ENCODE measurements at places on chromosomes 6 and 20. TPM values are rescaled to one million over a fixed set of nuclear protein-coding genes. Genes with fewer than 3 reads are reported as not detected.

DNA sequence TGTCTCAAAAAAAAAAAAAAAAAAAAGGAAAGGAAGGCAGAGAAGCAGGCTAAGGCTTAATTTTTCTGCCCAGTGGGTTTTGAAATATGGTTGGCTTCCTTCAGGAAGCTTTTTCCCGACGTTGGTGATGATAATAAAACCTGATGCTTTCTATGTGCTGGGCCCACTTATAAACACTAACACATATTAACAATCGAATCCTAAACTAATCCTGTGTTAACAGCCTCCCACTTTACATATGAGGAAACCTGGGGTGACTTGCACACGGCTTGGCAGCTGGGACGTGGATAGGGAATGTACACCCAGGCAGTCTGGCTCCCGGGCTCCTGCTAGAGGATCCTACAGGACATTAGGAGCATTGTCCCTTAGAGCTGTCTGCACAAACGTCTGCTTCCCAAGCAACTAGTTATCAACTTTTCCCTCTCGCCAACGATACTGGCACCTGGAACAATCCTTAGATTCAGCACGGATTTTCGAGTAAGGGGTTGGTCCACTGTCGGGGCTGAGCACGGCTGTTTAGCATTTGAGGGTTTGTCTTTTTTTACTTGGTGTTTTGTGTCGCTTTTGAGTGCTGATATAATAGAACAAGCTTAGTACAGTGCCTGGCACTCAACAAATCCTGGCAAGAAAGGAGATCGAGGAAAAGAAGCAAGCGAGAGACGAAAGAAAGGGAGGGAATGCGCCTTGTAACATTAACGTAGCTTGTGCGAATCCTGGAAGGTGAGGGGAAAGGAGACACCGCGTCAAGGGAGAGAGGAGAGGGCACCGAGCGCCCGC, 622 bp upstream of the KIZ start:
- no peaks in the 10 kb centered on the region for H3K4me1 ChIP-seq
- H3K27ac ChIP-seq: peak overlapping the region; percentile 60
- no peaks in the 10 kb centered on the region for H3K27me3 ChIP-seq
- H3K36me3 ChIP-seq: no peaks in the 10 kb centered on the region
- H3K4me3 ChIP-seq: peak overlapping the region; percentile 68

DNA sequence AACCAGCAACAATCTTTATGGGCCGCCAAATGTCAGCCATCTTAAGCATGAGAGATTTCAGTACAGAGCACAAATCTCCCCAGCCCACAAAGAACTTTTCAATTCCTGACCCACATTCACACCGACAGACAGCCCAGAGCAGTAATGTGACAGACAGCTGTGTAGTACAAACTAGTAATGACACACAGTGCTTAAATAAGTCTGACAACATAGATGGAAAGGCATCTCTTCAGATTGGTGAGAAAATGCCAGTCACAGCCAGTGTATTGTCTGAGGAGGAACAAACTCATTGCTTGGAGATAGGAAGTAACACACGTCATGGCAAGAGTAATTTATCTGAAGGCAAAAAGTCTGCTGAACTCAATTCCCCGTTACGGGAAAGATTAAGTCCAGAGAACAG, 36.0 kb downstream of the KIZ start:
- DNase-seq: no peak
- H3K4me1 ChIP-seq: no peaks in the 10 kb centered on the region
- no peaks in the 10 kb centered on the region for H3K27me3 ChIP-seq
- H3K4me3 ChIP-seq: no peak overlapping the region
- no peak overlapping the region for H3K27ac ChIP-seq
- no peaks in the 10 kb centered on the region for H3K36me3 ChIP-seq

- no peak for DNase-seq
- no peaks in the 10 kb centered on the region for H3K36me3 ChIP-seq
- no peak overlapping the region for H3K27ac ChIP-seq
- no peaks in the 10 kb centered on the region for H3K4me1 ChIP-seq
Measured at GRCh38 chr6:63858691-63859090, 223.1 kb downstream of the PHF3 start.

DNA sequence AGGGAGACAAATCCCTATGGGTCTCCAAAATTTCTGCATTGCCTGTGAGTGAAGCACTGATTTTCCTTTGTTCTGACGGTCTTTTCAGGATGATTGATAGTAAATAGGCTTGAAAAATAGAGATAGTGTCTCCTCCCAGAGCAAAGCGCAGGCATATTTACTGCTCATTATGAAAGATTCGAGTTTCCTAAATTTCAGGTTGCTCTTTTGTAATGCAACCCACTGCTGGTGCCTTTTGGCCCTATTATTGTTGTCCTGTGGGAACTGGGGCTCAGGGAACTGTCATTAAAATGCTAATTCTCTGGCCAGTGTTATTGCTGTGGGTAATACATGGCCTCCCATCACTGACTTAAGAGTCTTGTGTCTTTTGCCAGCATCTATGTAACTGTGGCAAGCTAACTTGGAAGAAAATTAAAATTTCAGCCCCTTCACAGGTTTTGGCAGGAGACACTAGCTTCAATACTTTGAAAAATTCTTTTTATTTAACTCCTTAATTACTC, 754.1 kb upstream of the MAP3K7 start:
- H3K27ac ChIP-seq: no peak overlapping the region
- H3K4me3 ChIP-seq: no peak overlapping the region
- no peaks in the 10 kb centered on the region for H3K4me1 ChIP-seq
- DNase-seq: no peak
- no peaks in the 10 kb centered on the region for H3K36me3 ChIP-seq

DNA sequence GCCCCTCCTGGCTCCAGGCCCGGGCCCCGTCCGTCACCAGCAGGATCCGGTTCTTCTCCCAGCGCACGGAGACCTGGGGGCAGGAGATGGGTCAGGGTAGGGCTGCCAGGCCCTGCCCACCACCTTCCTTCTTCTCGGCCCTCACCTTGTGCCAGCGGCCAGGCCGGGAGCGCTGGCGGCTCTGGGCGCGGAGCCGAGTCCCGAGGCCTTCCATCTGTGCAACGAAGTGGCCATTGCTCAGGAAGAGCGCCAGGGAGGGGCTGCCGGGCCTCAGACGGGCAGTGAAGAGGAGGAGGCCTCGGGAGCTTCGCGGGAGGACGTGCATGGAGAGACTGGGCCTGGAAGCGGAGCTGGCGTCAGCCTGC, 7.9 kb downstream of the ADRM1 start:
- DNase-seq: no peak
- no peak overlapping the region for H3K27ac ChIP-seq
- H3K36me3 ChIP-seq: peaks cover 37% of the 10 kb centered on the region
- H3K4me1 ChIP-seq: peaks cover 13% of the 10 kb centered on the region
- no peak overlapping the region for H3K4me3 ChIP-seq
- H3K27me3 ChIP-seq: no peaks in the 10 kb centered on the region

DNA sequence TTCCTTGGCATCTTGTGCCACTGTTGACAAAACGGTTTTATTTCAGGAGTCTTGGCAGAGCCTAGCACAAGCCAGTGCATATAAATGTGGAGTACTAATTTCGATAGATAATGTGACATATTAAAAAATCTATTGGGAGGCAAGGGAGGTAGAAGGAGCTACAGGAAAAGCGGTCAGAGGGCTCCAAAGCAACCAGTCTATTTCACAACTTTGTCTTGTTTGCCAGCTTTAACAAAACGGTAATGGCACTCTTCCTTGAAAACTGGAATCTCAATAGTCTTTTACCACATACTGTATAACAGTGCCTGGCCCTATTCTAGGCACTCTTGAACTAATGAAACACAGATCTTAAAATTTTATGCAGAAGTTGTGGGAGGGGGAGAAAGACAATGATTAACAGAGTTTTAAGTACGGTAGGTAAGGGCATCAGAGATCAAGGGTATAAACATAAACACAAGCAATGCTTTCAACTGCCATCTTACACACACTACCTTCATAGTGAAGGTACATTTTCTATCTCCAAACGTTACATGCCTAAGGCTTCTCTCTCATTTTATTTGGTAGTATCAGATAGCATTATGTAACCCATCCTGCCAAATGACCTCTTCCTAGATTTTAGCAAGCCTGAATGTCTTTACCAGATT, 33.5 kb upstream of the SYNCRIP start:
- no peak for DNase-seq
- H3K27ac ChIP-seq: no peak overlapping the region
- H3K36me3 ChIP-seq: no peaks in the 10 kb centered on the region
- no peaks in the 10 kb centered on the region for H3K27me3 ChIP-seq
- H3K4me3 ChIP-seq: peak overlapping the region; percentile 93

GRCh38 chr20:62360854-62361798, 6.0 kb downstream of the LAMA5 start:
- no peak for DNase-seq
- no peaks in the 10 kb centered on the region for H3K36me3 ChIP-seq
- peak overlapping the region; percentile 91 for H3K27ac ChIP-seq
- H3K4me3 ChIP-seq: no peak overlapping the region
- H3K4me1 ChIP-seq: peaks cover 51% of the 10 kb centered on the region

DNA sequence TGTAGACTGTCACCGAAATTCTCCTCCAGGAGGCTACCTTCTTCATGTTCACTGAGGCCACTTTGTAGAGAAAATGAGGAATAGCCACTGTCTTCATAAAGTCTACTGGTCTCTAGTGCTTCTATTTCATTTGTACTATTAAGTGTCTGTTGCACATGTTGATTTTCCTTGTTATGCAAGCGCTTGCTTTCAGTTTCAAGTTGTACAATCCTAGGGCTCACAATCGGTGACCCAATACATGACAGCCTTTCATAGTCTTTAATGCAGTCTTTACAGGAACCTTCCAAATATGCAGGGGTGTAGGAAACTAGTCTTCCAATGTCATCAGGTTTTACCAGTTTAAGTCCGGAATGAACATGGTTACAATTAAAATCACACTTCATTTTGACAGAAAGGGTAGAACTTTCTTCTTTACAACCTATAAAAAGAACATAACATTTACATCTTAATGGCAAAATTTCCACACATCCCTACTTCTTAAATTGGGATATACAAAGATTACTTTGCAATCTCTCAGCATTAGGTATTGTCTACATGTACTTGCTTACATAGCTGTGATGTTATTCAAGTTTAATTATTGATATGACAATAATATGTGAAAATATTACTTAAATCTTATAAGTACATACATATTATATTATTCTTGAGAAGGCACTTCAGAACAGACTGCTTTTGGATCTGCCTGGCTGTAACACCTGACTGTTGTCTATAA, 7.5 kb downstream of the FBXO5 start:
- H3K27me3 ChIP-seq: no peaks in the 10 kb centered on the region
- no peaks in the 10 kb centered on the region for H3K36me3 ChIP-seq

GRCh38 chr6:144722925-144723324, 437.8 kb downstream of the UTRN start:
- H3K36me3 ChIP-seq: no peaks in the 10 kb centered on the region
- H3K27ac ChIP-seq: no peak overlapping the region
- no peak overlapping the region for H3K4me3 ChIP-seq

Gene CITED2
- total RNA-seq: 117 TPM

Gene GABRR2
- total RNA-seq: 0.40 TPM

Gene ZBTB22
- 25.1 TPM for total RNA-seq

Gene NKX2-4
- 3.9 TPM for total RNA-seq

Gene SNX21
- total RNA-seq: 68.4 TPM

All from prostate gland (tissue), 2 donors.